Activated CD4-positive, alpha-beta T cell treated with anti-CD3 and anti-CD28 coated beads for 36 hours (primary cell): ENCODE measurements at places on chromosomes 3 and 15. TPM values are rescaled to one million over a fixed set of nuclear protein-coding genes. Genes with fewer than 3 reads are reported as not detected.

Gene GOLGA8J
- not detected for total RNA-seq

DNA sequence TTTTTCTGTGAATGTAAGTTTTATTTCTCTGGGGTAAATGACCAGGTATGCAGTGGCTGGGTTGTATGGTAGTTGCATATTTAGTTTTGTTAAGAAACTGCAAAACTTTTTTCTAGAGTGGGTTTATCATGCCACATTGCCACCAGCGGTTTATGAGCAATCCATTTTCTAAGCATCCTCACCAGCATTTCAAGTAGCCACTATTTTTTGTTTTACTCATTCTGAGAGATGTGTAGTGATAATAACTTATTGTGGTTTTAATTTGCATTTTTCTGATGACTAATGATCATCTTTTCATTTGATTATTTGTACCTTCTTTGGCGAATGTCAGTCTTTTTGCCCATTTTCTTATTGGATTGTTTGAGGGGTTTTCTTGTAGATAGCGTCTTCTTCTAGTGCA lies 56.2 kb downstream of the SPRED1 start:
- peak; percentile 28 for DNase-seq

DNA sequence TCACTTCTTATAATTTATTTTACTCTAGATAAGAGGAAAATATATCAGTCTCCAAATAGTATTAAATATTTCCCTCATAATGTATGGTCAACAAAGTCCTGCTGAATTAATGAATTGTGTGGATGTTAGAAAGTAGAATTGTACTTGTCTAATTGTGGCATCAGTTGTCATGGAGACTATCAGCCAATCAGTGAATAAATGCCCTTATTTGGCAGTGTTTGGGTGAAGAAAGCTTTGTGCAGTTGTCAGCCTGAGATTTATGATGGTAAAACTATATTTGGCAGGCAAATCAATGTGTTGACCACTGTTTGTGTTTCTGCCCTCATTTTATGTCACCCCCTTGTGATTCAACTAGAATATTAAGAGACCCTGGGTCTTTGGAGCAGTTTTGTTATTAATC lies 293.6 kb upstream of the MDFIC2 start:
- no peak for DNase-seq

Gene RFT1
- 39.8 TPM for total RNA-seq

DNA sequence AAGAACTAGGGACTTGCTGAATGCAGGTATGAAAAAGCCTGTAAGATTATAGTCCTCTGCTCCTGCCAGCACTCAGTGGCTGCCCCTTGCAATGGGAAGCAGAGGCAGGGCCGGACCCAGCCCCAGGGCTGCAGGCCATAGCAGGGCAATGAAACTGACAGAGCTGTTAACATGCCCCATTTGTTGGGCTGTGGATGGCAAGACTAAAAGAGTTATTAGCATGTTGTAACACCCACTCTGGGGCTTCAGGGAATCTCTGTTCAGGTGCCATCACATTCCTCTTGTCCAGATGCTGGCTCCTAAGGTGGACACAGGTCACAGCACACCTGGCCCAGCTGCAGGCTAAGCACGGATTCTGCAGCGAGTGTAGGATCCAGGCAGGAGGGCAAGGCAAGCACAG lies 7.4 kb upstream of the OR5H2 start:
- DNase-seq: no peak

GRCh38 chr3:153094386-153094785 lies 67.6 kb upstream of the RAP2B start:
- no peak for DNase-seq

Gene EPHA3
- 0.07 TPM for total RNA-seq

Gene MOBP
- not detected for total RNA-seq

- DNase-seq: no peak
These were observed 4.1 kb downstream of the CELF6 start for GRCh38 chr15:72315706-72316370.

Gene CD200
- total RNA-seq: 42.3 TPM

Gene TYRO3
- 3.1 TPM for total RNA-seq

DNA sequence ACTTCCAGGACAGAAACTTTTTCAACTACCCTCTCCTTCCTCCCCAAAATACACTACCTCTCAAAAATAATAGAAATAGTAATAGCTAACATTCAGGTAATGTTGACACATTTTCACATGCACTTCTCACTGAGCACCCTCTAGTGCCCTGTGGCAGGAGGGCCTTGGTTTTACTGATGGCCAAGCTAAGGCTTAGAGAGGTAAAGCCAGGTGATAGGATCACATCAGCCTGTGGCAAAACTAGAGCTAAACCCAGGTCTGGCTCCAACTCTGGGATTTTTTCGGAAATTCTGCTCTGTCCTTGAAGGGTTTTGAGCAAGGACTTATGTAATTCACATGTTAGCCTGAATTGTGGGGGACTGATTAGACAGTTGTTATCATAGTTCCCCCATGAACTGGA lies 922 bp upstream of the TAMM41 start:
- DNase-seq: peak; percentile 39

GRCh38 chr3:184884359-184885017 lies 72.5 kb downstream of the VPS8 start:
- DNase-seq: no peak

DNA sequence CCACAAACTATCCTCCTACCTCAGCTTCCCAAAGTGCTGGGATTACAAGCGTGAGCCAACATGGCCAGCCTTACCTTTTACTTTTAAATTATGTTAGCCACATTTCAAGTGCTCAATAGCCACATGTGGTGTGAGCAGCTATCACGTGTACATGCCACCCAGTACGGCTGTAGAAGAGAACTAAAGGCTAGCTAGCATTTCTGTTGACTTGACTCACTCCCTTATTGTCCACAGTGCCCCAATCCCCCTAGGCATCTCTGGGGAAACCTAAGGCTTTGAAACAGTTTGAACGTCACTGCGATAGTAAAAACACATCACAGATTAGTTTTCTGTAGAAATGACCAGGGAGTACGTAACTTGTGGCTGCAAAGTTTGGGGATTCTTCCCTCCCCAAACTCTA lies 12.0 kb downstream of the C15orf40 start:
- DNase-seq: no peak

GRCh38 chr3:187822402-187822801 lies 77.1 kb upstream of the BCL6 start:
- DNase-seq: no peak

DNA sequence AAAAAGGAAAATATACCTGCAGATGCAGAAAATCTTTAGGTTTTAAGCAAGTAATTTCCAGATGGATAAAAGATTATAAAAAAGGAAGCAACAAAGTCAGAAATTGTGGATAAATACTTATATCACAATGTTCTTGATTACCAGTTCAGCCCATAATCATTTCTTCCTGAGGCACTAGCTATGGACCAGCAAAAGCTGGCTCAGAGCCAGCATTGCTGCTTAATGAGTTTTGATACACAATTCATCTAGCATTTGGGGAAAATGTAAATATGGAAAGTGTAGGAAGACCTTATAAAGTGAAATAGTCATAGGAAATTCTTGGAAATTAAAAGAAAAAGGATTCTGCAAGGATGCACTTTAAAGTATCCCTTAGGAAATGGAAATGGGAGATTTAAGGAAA lies 168.3 kb upstream of the GBE1 start:
- no peak for DNase-seq

DNA sequence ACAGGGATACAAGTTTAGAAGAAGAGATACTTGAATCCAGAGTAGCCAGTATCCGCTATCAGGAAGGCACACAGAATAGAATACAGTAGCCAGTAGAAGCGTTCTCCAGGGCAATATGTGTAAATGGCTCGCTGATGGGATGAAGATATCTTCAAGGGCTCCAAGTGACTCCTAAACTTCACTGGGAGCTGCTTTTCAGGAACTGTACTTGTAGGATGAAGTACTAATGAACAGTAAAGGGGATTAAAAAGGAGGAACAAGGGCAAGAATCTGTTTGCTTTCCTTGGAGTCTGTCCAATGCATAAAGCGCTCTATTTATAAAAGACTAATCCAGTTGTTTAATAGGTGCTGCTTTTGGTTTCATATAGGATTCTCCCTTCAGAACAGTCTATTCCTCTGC lies 78.4 kb downstream of the THRB start:
- DNase-seq: no peak

GRCh38 chr15:50108461-50108860 lies 10.6 kb downstream of the ATP8B4 start:
- DNase-seq: no peak

Gene FSIP1
- total RNA-seq: 0.32 TPM

DNA sequence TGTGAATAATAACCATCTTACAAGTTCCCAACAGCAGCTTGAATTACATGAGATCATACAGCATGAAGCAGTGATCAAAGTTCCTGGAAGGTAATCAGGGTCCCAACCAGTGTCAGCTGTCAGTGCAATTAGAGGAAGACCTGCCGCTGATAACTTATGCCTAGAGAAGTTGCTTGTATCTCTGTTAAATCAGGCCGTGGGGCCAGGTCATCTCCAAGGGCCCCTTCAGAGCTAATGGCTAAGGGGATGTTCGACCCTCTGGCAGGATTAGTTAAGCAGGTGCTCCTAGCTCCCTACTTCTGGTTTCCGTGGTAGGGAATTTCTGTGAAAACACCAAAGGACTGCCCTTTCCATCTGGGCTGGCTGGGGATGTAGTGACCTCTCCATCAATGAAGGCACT lies 251.0 kb downstream of the FAM43A start:
- DNase-seq: no peak

Gene SEMA3G
- total RNA-seq: not detected

- no peak for DNase-seq
These were observed 74.0 kb upstream of the CNTN4 start for GRCh38 chr3:2024713-2025112.

Gene NR2E3
- not detected for total RNA-seq

DNA sequence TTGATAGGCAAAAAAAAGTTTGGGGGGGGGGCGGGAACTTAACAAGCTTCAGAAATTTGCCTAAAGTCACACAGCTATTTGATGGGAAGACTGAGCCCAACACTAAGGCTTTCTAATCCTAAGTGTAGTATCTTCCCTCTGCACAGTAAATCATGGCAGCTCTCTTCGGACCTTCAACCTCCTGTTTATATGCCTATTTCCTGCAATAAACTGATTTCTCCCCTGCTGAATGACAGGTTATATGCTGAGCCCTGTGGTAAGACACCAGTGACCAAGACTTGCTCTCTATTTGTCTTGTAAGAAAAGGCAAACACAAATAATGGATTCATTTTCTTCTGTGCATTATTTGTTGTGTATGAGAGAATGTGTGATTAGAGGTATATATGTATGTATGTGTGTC lies 355.8 kb upstream of the ARRDC4 start:
- DNase-seq: no peak

Gene TRIM42
- not detected for total RNA-seq

GRCh38 chr3:195154793-195155535 lies 116.0 kb downstream of the XXYLT1 start:
- no peak for DNase-seq

DNA sequence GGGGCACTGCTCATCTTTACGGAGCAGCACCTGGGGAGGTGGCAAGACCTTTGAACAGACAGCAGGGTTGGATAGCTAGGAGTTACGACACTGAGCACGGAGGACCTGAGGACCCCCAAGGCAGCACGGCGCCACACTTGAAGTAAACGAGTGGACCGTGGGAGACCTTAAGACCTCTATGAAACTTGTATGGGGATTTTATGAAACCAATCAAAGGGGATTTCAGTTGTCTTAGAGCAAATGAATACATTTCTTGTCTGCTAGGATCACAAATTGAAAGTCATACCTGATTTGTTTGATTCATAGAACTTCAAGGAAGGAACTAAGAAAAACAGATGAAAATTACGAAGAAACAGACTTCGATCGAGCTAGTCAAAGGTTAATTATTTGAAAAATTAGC lies 281.2 kb downstream of the MECOM start:
- DNase-seq: no peak
